ENCODE measurements at places on chromosomes 7 and 10.

DNA sequence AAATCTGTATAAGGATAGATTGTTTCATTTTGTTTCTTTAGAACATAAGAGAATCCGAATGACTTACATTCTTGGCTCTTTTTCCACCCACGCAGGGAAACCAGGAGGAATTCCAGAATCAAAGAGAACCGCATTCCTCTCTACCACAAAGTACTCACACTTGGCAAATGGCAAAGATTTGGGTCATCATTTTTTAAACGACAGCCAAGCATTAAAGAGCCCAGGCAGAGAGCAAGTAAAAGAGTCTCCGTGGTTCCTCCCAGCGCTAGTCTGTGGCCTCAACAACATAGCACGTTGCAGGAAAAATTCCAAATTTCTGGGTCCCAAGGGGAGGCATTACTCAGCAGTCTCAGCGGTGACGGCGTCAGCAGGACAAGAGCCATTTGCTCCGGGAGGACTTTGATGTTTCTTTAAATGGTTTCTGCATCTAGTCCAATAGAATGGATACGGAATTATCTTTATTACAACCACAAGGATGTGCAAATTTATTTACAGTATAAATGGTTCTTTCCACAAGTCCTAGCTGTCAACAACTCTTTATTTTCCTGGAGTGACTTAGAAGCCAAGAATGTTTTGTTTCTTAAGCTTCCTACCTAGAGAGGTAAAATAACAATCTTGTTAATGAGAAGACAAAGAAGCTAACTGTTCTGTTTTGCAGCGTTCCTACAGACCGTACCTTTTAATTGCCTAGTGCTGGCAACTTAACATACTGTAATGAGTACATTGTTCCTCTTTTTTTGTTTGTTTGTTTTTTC, 232.5 kb downstream of the SKIDA1 start:
- no peak for DNase-seq

GRCh38 chr10:121064491-121064890, 213.3 kb downstream of the WDR11 start:
- no peak for DNase-seq

GRCh38 chr10:129845111-129845753, 118.8 kb downstream of the EBF3 start:
- DNase-seq: no peak

DNA sequence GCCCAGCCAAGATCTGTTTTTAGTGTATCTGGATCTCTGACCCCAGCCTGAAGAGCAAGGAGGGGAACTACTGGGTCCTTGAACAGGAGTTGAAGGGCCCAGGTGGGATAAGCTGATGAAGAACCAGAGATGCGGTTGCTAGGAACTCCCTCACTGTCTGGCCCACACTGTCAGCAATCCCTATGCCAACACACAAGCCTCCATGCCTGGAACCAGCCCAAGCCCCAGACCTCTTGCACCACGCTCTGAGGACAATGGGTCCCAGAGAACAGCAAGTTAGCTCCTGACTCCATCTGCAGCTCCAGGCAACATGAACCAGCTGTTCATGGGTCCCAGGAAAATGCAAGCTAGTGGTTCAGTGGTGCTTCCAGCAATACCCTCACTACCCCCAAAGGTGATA, 2.4 kb downstream of the NAT16 start:
- DNase-seq: no peak

- no peak for DNase-seq
These were observed 185.8 kb downstream of the GRM8 start for GRCh38 chr7:127066974-127067373.

- no peak for DNase-seq
These were observed 25.6 kb downstream of the ADCYAP1R1 start for GRCh38 chr7:31077484-31078362.

GRCh38 chr7:43205171-43205795, 92.8 kb downstream of the HECW1 start:
- DNase-seq: no peak

GRCh38 chr7:95261895-95262415, 62.4 kb downstream of the PON1 start:
- DNase-seq: no peak

DNA sequence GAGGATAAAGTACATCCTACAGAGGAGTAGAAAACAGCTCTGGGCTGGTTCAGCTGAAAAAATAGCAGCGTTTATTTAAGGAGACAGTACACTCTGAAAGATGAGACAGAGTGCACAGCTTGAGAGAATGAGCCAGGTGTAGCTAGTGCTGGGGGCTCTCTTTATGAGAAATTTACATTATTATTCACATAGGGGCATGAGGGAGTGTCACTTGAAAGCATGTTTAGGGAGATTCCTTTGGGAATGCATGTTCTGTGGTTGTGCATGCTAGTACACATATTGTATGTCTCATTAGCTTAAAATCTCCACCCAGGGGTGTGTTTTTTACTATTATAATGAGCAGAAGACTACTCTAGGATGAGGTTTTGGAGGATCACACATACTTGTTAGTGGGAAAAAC, 1224.4 kb downstream of the REEP3 start:
- no peak for DNase-seq

GRCh38 chr7:125695626-125696025, 766.0 kb upstream of the POT1 start:
- DNase-seq: no peak

DNA sequence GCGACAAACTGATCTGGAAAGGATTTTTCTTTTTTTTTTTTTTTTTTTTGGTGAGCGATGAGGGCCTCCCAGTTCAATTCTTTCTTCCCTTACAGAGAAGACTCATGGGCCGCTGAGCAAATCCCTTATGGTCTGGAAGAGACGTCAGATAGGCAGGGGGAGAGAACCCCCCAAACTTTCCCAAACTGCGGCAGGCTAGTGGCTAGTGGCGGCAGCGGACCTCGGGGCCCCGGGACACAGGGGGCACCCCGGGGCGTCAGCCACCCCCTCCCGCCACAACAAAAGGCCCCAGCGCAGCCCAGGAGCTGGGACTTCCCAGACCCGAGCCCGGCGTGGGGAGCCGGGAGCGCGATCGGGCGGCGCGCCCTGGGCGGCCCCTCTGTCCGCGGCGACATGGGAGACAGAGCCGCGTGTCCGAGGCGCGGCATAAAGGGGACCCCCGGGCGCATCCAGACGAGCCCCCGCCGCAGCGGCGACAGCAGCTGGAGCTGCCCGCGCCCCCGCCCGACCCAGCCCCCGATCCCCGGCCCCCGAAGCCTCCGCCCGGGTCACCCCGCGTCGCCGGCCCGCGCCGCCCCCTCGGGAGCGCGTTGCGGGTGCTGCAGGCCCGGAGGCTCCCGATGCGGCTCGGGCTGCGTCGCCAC, 755 bp downstream of the FAM171A1 start:
- DNase-seq: no peak

GRCh38 chr10:131187926-131188325, 123.6 kb downstream of the TCERG1L start:
- no peak for DNase-seq

DNA sequence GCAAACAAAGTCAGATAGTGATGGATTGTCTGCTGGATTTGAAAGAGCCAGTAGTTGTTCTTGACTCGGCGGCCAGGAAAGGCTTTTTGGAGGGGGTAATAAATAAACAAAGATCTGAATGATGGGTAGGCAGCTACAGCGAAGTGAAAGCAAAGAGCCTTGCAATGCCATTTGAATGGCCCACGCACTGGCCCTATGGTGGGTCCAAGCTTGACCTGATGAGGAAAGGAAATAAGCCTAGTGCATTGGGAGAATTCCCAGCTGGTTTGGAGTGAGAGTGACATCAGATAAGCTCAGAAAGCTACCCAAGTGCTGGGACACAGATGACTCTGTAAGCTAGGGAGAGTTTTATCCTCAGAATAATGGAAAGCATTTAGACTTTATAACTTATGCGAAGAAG, 365.2 kb downstream of the PLXDC2 start:
- no peak for DNase-seq

DNA sequence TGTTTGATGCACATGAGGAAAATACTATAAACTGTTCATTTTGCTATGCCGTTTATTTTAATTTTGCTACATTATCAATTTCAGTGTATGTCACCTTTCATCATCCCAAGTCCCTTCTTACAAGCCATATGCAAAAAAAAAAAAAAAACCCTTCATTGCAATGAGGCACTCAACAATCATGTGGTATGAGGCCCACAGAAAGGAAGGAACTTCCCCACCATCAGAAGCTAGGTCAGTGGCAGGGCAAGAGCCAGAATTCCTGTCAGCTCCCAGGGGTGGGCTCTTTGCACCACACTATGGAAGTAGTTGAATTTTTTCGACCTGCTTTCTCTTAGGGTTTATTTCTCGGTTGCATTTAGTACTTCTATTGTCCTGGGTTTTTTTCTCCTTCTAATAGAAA, 75.4 kb downstream of the NOC3L start:
- no peak for DNase-seq

- DNase-seq: no peak
These were observed 336.1 kb upstream of the KCND2 start for GRCh38 chr7:119936836-119937235.
